Stimulated activated CD8-positive, alpha-beta memory T cell treated with anti-CD3 and anti-CD28 coated beads, Interleukin-2, amount 100 ng/mL, for 1 hour (primary cell): ENCODE measurements at places on chromosomes 2 and 18.

- no peak for DNase-seq
Observed at GRCh38 chr2:45942237-45942738, 290.8 kb downstream of the PRKCE start.

GRCh38 chr18:79223431-79223830, 154.2 kb downstream of the ATP9B start:
- no peak for DNase-seq

DNA sequence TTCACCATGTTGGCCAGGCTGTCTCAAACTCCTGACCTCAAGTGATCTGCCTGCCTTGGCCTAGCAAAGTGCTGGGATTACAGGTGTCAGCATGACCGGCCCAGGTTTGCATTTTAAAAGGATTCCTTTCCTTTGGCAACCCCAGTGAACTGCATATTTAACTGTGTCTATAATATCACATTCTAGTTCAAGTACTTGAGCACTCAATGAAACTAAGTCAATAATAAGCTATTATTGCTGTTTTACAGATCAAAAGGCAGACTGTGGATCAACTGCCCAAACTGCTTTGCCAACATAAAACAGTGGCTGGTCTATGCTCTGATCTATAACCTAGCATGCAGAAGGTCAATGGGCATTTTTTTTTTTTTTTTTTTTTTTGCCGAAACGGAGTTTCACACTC, 144.5 kb downstream of the USP34 start:
- no peak for DNase-seq

GRCh38 chr2:199460846-199461710, 3.3 kb upstream of the SATB2 start:
- DNase-seq, result no peak

DNA sequence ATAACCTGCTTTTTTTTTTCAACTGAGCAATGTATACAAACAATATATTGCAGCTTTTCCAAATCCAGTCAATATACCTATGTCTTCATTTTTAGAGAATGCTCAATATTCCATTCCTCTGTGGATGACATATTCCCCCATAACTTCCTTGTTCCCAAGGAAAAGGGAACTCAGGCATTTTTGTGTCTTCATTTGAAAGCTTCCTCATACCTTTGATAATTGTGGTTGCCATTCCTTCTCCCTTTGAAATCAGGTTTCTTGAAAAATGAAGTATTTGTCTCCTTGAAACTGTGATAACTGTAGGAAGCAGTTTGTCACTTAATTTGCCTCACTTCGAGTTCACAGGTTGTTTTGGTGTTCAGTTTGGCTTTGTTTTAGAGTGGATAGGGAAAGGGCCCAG, 13.5 kb downstream of the ELAC1 start:
- DNase-seq, result no peak

DNA sequence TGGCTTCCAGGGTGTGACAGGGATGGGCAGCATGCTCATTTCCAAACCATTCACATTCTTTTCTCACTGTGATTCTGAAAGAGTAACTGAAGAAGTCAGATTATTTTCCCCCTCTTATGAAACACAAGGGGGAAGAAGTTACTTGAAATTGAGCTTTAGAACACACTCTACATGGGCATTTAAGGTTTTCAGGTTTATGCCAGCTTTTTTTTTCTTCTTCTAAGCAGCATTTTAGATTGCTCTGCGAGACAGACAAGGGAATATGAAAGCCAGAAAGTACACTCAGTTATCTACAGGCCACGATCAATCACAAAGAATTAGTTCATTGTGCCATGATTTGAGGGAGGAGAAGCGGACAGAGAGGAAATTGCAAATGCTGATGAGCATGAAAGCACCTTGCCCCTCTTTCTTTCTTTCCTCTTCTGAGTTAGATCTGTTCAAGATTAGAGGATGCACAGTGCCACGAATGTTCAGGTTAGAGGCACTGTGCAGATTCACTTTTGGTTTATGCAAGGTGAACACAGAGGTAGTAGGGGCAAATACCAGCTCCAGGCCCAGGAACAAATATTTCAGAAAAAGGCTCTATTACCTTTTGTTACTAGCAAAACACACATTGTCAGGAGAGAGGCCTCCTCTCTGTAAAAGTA, 49.2 kb downstream of the CXCR4 start:
- no peak for DNase-seq

GRCh38 chr2:169472249-169472648, 7.0 kb upstream of the BBS5 start:
- no peak for DNase-seq

- DNase-seq, result no peak
Observed at GRCh38 chr18:57219964-57220363, 73.1 kb downstream of the BOD1L2 start.

DNA sequence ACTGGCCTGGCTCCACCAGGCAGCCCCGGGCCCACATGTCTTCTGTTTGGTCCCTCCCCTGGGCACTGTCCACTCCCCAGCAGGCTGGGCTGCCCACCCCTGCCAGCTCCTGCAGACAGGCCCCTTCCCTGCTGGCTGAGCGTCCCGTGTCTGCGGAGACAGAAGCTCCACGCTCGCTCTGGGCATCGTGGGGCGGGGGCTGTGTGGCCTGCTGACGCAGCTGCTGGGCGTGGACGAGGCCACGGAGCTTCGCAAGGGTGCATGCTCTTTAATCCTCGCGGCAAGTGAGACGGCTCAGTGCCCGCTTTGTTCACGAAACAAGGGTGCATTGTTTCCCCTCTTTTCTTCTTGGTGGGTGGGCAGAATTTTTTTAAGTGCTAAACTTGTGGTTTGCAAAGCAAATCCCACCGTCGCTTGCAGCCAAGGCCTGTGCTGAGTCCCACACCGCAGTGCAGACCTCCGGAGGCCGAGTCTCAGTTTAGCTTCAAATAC, 132.8 kb upstream of the CTDP1 start:
- DNase-seq, result no peak

DNA sequence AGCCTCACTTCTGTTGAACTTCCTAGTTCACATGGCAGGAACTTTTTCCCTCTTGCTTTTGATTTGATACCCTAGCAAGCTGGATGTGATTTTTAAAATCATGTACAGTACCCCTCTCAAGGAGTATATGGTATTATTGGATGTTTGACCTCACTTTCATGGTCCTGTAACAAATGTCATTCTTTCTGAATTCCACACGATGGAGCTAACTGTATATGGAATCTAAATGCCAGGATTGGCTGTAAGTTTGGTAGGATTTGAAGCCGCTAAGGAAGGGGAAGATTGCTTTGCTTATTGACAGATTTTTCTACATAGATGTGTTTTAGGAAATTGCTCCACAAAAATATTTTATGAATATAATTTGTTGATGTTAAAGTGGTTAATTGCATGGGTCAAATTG, 18.3 kb downstream of the MAIP1 start:
- no peak for DNase-seq

- DNase-seq, result no peak
Observed at GRCh38 chr2:160367887-160368286, 125.7 kb downstream of the RBMS1 start.

DNA sequence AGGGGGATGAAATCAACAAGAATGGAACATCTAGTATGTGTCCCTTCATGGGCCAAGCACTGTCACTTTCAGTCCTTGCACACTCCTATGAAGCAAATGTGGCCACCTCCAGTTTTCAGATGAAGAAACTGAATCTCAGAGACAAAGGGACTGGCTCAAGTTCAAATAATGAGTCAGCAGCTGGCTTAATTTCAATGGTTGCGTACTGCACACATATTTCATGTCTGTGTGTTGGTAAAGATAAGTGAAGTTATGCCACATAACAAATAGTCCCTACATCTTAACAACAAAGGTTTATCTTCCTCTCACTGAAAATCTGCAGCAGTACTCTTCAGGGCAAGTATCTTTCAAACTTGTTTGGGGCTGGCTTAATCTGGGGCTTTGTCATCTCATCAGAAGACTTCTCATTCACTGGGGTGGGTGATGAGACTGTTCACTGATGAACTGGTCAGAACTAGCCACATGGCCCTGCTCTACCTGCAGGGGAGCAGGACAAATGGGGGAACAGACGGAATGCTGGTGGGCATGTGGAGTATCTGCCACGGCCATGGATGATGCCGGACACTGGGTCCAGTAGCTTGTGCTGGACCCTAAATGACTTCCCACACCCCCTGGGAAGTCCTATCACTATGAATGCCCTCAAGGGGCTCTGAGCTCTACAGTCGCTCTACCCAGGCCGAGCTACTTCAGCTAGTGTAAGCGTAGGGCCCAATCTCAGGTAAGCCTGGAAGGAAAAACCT, 263.2 kb downstream of the CYP26B1 start:
- no peak for DNase-seq

DNA sequence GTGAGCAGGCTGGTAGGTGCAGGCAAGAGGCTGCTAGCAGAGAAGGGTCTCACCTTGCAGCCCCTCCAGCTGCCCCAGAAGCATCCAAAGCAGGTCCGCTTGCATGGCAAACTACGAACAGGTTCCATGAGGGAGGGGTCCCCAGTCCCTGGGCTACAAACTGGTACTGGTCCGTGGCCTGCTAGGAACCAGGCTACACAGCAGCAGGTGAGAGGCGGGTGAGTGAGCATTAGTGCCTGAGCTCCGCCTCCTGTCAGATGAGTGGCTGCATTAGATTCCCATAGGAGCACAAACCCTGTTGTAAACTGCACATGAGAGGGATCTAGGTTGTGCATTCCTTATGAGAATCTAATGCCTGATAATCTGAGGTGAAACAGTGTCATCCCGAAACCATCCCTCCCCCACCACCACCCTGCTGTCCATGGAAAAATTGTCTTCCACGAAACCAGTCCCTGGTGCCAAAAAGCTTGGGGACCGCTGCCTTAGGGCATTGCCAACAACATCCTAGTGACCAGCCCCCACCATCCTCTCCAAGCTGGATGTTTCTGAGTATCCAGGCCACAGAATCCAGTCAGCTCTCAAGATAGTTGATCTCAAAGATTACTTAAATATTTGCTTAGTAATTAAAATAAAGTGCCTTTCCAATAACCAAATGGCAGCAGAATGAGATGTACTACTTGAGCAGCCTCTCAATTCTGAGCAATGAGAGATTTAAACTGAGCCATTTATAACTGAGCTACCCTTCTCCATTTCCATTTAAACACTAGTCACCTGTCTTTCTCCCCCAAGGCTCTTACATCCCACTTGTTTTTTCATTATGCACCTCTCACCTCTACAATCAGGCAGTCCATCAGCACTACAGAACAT, 32.4 kb downstream of the LRP2 start:
- DNase-seq, result no peak

DNA sequence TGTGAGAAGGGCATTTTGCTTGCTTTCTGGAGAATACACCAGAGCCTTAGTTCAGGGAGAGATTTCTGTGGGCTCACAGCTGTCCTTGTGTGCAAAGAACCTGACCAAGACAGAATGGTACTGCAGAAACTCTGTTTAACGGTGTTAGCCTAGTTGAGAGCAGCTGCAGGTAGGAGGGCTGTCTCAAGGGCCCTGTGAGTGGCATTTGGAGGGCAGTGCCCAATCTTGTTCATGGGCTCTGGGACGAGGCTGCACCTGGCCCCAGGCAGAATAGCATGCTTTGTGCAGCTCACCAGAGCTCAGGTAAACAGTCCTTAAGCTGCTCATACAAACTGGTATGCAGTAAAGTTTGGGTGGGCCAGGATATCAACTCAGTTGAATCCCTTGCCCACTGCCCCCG, 16.9 kb upstream of the RGPD4 start:
- no peak for DNase-seq

DNA sequence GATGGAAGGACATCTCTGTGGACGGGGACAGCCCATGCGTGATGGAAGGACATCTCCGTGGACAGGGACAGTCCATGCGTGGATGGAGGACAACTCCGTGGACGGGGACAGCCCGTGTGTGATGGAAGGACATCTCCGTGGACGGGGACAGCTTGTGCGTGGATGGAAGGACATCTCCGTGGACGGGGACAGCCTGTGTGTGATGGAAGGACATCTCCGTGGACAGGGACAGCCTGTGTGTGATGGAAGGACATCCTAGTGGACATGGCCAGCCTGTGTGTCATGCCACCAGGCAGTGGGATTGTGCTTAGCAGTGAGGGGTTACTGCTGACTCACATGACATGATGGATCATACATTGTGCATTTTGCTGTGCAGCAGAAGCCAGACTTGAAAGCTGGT, 30.0 kb upstream of the NFATC1 start:
- DNase-seq, result no peak

DNA sequence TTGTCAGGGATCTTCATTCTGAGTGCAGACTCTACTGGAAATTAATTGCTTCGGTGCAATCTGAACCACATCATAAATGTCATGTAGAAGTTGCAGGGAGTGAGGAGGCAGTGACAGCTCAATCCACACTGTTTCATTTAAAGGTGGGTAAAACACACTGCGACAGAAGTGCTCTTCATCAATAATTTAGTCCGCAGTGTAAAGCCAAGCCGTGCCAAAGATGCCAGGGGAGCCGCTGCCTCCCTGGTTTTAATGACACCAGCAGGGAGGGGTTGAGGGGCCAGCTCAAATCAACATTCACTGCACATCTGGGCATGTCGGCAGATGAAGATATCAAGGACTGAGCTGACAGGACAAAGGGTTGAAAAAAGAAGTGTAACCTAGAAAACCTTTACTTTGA, 305.7 kb upstream of the VRK2 start:
- no peak for DNase-seq

- DNase-seq, result no peak
Observed at GRCh38 chr2:176152350-176153181, 1.2 kb downstream of the HOXD4 start.

- no peak for DNase-seq
Observed at GRCh38 chr2:238985931-238986446, 138.1 kb downstream of the TWIST2 start.

GRCh38 chr2:23544589-23545295, 159.8 kb downstream of the KLHL29 start:
- no peak for DNase-seq
